ENCODE measurements at places on chromosomes 13 and 19.

- DNase-seq = no peak
Observed at GRCh38 chr13:73492811-73493210, 434.0 kb downstream of the KLF5 start.

DNA sequence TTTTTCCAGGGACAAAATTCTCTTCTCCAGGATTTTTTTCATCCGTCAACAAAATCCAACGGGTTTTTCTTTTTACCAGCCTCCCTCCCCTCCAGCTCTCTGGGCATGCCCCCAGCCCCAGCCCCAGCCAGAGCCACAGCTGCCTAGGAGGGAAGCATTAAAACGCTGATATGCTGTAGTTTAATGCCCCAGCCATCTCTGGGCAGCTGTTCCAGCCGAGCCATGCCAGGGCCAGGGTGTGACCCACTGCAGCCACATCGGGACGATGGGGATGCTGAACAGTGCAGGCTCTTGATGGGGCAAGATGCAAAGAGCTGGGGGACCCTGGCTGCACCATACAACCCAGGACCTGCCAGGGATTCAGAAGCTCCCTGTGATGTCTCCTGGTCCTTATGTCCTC is 32.1 kb downstream of the TSHZ3 start:
- no peak for DNase-seq

DNA sequence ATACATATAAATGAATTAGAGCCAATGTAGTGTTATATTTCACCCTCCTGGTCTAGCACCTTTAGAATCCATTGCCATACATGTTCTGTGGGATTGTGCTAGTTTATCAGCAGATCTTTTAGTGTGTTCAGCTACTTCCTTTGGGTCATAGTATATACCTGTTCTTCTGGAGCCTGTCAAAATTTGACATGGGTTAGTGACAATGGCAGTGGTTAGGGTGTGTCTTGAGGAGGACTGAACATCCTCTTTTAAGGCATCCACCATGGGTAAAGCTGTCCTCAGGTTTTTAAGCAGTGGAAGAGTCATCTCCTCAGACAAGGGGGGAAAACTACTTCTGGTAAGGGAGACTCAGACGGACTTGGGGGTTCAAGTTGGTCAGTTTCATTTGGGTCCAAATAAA is 29.4 kb downstream of the DNAJC3 start:
- no peak for DNase-seq

- no peak for DNase-seq
Observed at GRCh38 chr13:60629158-60629557, 232.1 kb downstream of the TDRD3 start.

DNA sequence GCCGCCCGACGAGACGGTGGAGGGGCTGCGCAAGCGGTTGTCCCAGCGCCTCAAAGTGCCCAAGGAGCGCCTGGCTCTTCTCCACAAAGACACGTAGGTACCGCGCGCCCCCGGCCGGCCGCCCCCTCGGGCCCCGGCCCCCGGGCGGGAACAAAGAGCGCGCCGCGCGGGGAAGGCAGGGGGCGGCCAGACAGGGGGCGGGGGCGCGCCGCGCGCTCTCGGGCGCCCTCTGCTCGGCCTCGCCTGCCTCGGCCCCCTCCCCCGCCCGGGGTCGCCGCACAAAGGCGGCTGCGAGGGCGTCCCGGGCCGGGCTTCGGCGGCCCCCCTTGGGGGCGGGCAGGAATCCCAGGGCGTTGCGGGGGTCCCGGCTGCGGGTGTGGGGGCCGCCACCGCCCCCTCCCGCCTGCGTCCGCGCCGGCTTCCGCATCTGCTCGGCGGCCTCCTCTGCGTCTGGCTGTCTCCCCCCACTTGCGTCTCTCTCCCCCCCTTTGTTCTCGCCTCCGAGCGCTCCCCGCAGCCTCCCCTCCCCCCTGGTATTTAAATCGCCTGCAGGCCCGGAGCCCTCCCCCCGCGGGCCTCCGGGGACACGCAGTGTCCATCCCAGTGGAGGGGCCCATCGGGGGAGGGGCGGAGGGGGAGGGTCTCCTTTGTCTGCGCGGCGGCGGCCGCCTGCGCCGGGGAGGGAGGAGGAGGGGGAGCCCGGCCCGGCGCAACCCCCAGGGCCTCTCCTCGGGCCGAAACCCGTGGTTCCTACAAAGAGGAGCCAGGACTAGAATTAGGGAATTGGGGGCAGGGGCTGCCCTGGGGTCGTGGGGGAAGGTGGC is 2.3 kb downstream of the MIDN start:
- no peak for DNase-seq

DNA sequence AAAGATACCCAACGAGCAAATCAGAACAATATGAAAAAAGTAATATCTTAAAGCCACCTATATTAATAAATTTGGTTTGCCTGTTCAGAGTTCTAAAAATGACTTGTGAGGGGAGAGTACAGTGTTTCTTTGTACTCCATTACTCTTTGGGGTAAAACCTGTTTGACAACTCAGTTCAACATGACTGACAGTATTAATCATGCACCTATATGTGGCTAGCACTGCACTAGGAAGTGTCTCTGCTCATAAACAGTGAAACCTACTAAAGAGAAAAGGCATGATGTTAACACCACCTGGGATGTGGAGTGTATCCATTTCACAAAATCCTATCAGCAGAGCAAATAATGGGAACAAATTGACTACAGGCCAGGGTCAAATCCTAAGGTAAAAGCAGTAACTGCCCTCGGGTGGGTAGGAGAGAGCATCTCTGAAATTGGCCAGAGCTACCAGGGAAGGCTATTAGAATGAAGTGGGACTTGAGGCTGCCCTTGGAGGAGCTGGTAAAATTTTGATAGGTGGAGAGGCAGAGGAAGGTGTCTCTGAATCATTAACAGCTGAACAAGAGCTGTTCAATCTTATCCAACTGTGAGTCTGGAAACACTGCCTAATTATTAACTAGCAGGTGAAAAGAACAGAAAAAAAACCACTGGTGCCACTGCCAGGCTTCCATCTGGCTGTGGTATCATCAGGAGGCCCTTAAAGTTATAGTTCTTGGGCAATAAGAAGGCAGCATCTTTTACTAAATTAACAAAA is 365.1 kb downstream of the DNAJC15 start:
- DNase-seq = no peak

DNA sequence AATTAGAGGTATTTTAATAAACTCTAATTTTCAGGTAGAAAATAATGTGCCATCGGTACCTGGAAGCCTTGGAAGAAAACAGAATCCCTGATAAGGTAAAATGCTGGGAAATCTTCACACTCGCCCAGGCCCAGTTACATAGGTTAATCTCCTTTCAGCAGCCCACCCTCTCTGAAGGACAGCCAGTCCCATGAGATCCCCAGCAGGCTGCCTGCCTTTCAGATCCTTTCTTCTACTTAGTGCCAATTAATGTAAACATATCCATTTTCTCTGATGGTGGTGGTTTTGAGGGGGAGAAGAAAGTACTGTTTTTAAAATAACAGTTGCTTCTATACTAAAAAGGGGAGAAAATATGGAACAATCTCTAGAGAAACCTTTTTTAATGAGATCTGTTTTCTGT is 12.2 kb downstream of the SMAD9 start:
- no peak for DNase-seq

- no peak for DNase-seq
Observed at GRCh38 chr13:33132644-33133440, 116.6 kb downstream of the KL start.

DNA sequence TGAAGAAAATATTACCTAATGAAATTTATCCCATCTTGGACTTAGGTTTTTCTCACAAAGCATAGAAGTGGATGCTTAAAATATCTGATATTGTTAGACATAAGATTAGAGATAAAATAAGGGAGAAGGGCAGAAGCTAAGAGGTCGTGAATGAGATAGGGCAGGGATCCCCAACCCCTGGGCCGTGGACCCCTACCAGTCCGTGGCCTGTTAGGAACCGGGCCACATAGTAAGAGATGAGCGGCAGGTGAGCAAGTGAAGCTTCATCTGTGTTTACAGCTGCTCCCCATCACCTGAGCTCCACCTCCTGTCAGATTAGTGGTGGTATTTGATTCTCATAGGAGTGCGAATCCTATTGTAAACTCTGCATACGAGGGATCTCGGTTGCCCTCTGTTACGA is 202.9 kb downstream of the GPC5 start:
- no peak for DNase-seq

DNA sequence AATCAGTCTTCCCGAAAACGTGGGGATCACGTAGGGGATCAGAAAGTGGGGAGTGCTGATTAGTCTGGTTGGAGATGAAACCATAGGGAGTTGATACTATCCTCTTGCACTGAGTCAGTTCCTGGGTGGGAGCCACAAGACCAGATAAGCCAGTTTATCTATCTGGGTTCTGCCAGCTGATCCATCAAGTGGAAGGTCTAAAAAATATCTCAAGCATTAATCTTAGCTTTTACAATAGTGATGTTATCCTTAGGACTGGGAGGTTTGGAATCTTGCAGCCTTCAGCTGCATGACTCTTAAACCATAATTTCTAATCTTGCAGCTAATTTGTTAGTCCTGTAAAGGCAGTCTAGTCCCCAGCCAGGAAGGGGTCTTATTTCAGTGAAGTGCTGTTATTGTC is 2474.2 kb downstream of the PCDH9 start:
- no peak for DNase-seq

- no peak for DNase-seq
Observed at GRCh38 chr19:7959211-7959610, 15.7 kb upstream of the TIMM44 start.

GRCh38 chr13:26816881-26817280 is 56.3 kb upstream of the GPR12 start:
- DNase-seq = no peak

DNA sequence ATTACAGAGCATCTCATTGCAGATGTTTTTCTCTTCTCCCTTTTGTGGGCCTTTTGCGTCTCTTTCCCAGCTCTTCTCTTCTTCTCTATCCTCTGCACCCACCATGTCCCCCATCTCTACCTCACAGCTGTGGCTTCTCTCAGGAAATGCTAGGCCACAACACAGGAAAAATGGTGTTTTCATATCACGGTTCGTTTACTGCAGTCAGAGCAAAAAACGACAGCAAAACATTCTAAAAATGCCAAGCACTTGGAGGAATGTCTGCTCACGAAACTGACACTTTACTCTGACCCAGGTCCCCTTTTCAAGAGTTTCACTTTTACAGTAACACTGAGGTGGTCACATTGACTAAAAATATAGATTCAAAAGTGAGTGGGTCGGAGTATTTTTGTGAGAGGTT is 152.2 kb downstream of the DCT start:
- DNase-seq = no peak

DNA sequence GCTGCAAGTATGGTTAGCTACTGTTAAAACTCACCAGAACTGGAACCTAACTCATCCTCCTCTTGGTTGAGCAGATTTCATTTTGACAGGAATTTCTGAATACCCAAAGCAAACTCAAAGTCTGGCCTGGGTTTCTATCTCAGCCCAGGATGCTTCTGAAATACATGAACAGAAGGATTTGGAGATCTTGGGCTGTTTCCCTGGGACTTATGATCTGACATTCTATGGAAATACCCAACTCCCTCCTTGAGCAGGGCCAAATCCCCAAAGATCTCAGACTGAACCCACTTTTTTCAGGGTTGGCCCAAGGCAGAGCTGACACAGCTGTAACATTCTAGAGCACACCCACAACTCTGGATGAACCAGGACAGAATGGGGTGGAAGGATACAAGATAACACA is 1.1 kb upstream of the ITM2B start:
- DNase-seq = no peak

GRCh38 chr19:45103156-45103507 is 10.2 kb downstream of the PPP1R37 start:
- no peak for DNase-seq

DNA sequence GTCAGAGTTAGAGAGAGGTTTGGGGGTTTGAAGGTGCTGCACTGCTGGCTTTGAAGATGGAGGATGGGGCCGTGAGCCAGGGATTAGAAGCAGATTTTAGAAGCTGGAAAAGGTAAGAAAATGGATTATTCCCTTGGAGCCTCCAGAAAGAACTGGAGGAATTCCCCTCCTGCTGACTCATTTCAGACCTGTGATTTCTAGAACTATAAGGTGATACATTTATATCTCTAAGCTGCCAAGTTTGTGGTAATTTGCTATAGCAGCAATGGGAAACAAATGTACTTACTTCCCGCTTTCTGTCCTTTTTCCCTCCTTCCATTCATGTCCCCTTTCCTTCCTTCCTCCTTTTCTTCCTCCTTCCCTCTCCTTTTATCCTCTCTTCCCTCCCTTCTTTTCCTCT is 78.5 kb upstream of the PCDH8 start:
- no peak for DNase-seq

GRCh38 chr13:65368832-65369231 is 1861.3 kb downstream of the PCDH9 start:
- DNase-seq = no peak

GRCh38 chr19:45137179-45137761 is 23.5 kb downstream of the NKPD1 start:
- no peak for DNase-seq

- no peak for DNase-seq
Observed at GRCh38 chr13:76505437-76505836, 380.8 kb downstream of the KCTD12 start.

GRCh38 chr19:35582760-35583159 is 3.2 kb upstream of the PMIS2 start:
- no peak for DNase-seq

DNA sequence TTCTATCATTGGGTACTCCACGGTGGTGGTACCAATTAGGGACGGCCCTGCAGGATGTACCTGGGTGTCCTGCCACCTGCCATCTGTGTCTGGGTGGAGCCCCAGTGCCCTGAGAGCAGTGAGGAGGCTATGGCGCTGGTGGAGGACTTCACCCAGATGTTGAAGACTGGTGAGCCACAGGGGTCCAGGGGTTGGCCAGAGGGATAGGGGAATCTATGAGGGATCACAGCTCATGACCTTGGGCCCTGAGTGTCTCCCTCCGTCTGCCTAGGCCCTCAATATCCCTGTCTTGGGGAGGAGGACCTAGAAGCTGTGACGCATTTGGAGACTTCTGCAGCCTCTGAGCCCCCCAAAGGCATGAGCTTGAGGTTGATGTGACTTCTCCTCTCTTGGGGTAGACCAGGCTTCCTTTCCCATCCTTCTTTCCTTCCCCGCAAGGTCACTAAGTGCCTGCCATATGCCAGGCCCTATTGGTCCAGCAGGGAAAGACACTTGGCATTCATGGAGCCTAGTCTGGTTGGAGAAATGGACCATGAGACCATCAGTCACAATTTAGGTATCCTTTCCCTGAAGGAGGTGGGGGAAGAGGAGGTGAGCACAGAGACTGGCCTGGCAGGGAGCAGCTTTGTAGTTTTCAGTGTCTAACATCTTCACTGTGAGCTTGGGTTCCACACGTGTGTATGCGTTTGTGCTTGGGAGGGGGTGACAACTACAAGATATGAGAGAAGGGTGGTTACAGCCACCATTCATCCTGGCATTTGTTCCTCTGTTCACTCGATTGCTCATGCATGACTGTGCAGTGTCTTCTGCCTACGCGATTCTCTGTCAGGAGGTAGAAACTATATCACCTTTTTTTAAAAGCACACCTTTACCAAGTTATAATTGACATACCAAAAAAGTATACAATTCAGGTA is 5.1 kb upstream of the MZF1 start:
- no peak for DNase-seq

GRCh38 chr13:23889615-23890607 is 711 bp upstream of the MIPEP start:
- no peak for DNase-seq

DNA sequence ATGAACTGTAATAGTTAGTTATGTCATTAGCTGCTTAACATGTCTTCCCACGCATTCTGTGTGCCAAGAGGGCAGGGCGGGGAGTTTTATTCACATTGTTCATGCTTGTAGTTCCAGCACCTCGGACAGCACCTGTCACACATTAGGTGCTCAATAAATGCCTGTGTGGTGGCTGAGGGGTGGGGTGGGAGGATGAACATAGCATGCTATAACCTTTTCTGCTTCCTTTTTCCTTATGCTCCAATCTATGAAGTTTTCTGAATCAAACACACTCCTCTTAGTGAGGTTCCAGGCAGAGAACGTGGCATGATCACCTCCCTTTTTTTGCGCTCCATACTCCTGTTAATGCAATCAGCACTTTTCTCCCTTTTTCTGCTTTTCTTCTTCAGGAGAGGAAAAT is 15.8 kb upstream of the PTPRS start:
- no peak for DNase-seq
